ENCODE measurements at places on chromosomes 3 and 15.

DNA sequence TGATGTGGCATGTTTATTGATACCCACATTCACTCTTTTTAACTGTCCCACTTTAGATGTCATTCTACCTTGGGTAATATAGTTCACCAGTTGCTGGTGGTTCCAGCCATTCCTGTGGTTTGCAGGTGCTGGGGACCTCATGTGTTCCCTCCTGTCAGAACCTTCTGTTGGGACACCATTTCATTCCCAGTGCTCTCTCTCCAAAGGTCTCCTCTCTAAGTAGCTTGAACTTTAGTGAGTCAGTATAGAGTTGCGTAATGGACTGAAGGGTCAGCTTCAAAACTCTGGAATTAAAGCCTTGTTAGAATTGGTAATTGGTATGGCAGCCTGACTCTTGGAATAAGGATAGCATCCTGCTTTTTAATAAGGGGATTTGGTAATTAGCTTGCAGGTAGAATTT, 108.5 kb downstream of the PLCL2 start:
- no peak for DNase-seq

DNA sequence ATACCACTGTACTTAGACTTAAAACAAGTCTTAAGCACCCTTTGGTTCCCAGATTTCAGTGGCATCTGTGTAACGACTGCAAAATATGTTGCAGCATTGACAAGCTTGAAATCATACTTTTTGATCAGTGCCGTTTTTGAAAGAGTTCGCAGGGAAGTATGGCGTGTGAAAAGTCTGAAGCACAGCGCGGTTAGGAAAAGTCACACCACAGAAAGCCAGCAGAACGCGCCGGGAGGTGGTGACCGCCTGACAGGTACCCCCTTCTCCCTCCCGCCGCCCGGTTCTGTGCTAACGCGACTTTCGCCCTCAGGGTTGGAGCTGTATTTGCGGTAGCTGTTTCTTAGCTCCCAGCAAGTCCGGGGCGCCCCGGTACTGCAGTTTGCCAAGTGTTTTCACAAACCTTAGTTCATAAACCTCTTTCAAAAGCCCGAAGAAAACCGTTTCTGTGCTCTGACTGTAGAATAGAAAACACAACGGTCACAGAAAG, 481 bp upstream of the CRYBG3 start:
- DNase-seq, result peak; percentile 60

DNA sequence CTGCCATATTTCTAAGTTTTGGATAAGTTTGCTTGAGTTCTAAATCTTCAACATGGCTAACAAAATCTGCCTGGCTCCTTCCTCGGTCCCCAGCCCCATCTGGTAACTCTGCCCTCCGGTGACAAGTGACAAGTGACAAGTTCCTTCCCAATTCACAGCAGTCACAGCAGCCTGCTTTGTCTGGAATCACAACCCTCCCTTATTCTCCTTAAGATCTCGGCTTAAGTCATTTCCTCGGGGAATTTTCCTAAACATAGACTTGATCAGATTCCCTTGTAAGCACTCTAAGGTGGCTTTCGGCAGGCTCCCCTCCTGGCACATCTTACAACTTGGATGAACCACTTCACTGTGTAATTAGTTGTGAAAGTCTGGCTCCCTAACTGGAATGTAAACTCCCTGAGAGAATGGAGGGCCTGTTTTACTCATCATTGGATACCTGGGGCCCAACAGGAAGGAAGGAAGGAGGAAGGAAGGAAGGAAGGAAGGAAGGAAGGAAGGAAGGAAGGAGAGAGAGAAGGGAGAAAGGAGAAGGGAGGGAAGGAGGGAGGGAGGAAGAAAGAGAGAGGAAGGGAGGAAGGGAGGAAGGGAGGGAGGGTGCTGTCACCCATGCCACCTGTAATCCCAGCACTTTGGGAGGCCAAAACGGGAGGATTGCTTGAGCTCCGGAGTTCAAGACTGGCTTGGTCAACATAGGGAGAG, 126.4 kb downstream of the SHQ1 start:
- no peak for DNase-seq

DNA sequence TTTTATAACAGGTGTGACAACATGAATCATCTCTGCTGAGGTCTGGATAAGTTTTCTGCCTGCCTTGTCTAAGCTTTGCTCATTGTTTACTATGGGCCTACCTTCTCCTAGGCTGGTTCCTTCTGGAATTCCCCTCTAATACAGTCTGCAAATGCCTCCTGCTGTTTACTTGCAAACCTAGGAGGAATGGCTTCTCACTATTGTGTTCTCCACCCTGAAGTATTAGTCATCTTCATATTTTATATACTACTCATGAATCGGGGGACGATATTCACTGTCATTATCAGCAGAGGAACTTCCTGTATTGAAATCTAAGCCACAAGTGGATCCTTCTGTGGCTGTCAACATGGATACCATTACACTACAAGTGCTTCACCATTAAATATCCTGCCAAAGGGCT, 154.8 kb downstream of the PLCL2 start:
- no peak for DNase-seq

DNA sequence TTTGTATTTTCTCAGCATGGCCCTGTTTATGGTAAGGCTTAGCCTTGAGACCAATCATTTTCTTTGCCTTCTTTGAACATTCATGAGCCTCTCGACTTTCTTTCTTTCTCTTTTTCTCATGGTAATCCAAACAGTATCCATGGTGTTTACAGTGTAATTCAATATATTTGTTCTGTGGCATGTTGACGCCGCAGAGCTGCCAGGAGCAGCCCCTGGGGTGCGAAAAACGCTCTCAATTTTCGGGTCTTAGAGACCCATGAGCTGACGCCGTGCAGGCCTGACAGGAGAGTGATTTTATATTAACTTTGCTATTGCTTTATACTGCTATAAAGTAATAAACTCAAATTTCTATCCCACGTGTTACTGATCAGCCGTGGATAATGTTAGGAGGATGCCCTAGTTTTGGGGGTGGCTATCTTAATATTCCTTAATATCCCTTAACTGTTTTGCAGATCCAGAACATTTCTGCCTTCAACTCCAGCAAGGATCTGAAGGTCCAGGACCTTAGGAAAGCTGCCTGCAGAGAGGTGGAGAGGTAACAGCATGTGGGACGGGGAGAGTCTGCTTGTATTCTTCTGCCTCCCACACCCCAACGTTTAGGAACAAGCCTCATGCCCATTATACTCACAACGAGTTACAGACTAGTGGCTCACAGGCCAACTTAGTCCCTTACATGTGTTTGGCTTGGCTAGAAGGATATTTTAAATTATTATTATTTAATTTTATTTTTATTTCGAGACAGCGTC, 29.3 kb upstream of the MYO1E start:
- no peak for DNase-seq

GRCh38 chr3:32621466-32621865, 50.8 kb upstream of the DYNC1LI1 start:
- no peak for DNase-seq

Measured in activated CD4-positive, alpha-beta T cell treated with anti-CD3 and anti-CD28 coated beads, Interleukin-2, amount 50 U/mL, for 48 hours (primary cell).